Activated T-helper 1 cell treated with anti-CD3 and anti-CD28 coated beads, Interleukin-2, amount 50 U/mL, for 16 hours (primary cell): ENCODE measurements at places on chromosomes 11 and 22.

DNA sequence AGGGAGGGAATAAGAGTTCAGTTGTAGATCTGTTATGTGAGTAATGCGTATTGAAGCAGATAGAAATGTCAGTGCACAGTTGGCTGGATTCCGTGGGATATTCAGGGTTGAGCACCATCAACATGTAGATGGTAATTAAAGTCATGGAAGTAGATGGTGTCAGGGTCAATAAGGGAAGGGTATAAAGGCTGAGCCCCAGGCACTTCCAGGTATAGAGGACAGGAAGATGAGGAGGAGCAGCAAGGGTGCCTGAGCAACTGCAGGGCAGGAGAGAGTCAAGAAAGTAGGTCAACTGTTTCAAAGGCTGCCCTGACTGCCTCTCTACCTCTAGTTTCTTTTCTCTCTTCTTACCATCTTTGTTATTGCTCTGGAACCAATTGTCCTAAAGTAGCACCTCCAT, 85.9 kb downstream of the MICAL2 start:
- no peak for DNase-seq

- no peak for DNase-seq
Measured at GRCh38 chr11:33590441-33590840, 110.2 kb downstream of the C11orf91 start.

GRCh38 chr11:121575250-121575962, 122.6 kb upstream of the SORL1-AS1 start:
- no peak for DNase-seq

DNA sequence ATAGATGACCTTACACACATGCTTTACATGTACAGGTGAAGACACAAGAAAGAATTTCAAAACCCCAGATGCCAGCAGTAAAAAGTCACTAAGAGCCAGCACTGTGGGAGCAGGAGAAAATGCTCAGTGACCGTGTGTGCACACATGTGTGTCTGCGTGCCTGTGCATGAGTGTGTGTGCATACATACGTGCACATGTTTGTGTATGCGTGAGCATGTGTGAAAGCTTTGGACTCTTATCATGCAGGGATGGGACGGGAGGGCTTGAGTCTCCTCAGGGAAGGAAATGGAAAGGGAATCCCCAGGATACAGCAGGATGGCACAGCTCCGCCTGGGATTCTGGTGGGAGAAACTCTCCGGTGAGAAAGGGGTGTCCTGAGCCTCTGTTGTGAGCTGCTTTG, 121.5 kb upstream of the B3GAT1 start:
- DNase-seq = no peak

GRCh38 chr11:48013269-48013901, 33.0 kb downstream of the PTPRJ start:
- DNase-seq = no peak
